Activated CD4-positive, alpha-beta T cell treated with anti-CD3 and anti-CD28 coated beads for 24 hours (primary cell): ENCODE measurements at places on chromosomes 2 and 18.

- no peak for DNase-seq
These were observed 117.0 kb downstream of the MGAT5 start for GRCh38 chr2:134370655-134371445.

DNA sequence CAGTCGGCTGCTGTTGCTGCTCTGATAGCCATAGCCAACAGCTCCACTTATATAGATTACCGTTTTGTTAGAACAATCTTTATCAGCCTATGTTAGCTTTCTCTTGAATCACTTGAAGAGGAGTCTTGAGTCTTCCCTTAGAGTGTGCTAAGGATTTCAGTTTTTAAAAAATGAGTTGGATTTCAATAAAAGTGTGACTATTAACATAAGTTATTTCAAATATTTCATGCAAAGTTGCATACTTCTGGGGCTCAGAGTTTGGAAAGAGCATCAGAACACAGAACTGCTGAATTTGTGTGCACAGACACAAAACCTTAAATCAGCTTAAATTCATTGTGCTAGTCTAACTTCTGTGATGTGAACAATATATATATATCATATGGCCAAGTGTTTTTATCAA lies 174.7 kb downstream of the MTX2 start:
- DNase-seq: no peak

- no peak for DNase-seq
These were observed 1565.1 kb downstream of the LRP1B start for GRCh38 chr2:140565756-140566155.

DNA sequence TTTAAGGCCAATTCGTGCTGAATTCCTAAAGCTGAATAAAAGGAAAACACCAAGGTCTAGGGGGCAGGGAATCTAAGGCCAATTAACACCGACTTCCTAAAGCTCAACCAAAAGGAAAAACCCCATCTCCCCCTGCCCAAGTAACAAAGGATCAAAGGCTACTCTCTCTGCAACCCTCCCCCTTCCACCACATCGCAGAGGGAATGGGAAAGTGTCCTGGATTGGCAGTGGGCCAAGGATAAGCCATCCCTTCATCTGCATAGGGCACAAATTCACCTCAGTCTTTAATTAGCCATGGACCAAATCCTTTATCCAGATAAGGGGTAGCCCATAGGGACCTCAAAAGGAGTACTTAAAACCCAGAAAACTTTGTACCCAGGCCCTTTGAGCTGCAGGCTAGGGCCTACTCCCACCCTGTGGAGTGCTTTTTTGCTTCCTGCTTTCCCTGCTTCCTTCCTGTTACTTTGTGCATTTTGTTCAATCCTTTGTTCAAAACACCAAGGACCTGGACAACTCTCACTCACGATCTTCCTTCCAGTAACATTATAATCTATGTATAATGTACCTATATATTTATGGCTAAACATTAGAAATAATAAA lies 2119.8 kb upstream of the CELF4 start:
- no peak for DNase-seq
